H1 (cell line): ENCODE measurements at places on chromosomes 7 and 10.

DNA sequence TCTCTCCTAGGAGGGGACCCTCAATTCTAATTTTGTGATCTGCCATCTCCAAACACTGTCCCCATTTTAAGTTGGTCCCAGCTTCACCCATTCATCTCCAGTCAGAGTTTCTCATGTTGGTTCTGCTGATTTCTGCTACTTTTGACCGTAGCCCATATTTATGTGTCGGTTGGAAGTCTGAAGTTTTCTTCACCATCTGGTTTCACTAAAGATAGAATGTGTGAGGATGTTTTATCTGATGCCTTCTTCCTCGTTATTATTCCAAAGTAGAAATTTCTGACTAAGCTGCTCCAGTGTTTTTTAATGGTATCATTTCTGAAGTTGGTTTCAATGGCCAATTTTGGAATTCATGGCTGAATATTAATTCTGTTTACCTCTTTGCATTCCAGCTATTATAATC is 21.3 kb upstream of the IFIT2 start:
- DNase-seq = no peak

DNA sequence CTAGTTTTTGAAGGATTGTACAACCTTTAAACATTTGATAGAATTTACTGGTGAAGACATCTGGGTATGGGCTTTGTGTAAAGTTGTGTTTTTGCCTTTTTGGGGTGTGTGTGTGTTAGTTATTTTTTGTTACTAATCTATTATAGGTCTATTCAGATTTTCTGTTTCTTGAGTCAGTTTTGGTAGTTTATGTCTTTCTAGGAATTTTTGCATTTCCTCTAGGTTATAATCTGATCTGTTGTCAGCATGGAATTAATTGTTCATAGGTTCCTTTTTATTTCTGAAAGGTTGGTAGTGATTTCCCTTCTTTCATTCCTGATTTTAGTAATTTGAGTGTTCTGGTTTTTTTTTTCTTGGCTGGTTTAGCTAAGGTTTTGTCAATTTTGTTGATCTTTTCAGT is 17.7 kb downstream of the SEPTIN7 start:
- no peak for DNase-seq

GRCh38 chr7:153190452-153190851 is 430.9 kb downstream of the ACTR3B start:
- DNase-seq = peak; percentile 54

- DNase-seq = no peak
These were observed 1.6 kb downstream of the PHTF2 start for GRCh38 chr7:77800158-77800557.

- no peak for DNase-seq
These were observed 79.6 kb downstream of the INPP5A start for GRCh38 chr10:132616996-132617736.

- DNase-seq = peak; percentile 53
These were observed 104.1 kb downstream of the LHPP start for GRCh38 chr10:124565565-124566221.

DNA sequence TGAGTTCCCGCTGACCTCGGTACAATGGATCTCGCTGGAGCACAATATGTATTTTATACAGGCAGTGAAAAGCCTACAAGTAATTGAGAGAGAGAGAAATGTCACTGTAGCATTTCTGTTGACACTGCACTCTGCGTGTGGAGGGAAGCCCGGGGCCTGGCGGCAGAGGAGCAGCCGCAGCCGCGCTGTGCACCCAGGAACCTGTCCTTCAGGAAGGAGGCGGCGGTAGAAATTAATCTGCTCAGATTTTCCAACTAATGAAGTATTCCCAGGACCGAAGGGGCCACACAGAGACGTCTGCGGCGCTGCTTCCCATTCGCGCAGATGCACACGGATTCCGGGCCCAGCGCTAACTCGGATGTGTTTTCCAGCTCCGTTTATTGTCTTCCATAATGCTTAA is 170.1 kb downstream of the EBF3 start:
- DNase-seq = no peak

DNA sequence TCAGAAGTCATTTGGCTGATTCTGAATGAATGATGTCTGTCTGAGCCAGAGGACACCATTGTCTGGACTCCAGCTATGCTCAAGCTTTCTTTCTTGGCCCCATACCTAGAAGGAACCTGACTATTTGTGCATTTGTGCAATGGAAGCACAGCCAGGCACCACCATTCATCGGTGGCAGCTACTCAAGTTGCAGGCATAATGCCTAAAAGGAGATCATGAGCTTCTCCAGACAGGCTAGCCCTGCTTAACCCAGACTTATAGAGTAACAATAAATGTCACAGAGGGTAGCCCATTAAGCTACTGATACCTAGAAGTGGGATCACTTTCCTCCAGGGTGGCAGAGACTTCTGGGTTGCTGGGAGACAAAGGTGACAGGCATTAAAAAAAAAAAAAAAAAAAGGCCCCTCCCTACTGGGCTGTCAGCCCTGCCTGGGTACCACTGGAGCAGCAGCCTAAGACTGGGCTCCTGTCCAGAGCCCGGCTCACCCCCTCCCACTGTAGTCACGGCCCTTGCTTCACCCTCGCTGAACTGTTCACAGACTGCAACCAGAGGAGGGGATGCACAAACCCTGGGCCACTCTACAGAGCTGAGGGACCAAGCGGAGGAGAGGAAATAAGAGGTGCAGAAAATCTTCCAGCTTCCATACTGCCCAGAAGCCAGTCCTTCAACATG is 75.4 kb upstream of the ATP6V0A4 start:
- no peak for DNase-seq

DNA sequence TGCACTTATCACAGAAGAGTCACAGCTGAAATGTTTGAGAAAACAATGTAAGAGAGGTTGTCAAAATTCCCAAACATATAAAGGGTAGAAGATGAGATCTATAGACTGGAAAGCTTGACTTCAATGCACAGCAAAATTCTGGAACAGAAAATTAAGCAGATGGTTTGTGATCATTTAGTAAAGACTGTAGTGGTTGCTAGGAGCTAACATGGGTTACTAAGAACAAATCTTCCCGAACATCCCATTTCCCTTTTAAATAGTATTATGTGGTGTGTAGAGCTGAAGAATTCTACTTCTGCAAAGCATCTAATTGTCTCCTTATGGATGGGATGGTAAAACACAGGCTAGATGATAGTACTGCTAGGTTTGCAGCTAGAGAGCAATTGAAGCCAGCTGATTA is 312.3 kb downstream of the CAMK1D start:
- no peak for DNase-seq

DNA sequence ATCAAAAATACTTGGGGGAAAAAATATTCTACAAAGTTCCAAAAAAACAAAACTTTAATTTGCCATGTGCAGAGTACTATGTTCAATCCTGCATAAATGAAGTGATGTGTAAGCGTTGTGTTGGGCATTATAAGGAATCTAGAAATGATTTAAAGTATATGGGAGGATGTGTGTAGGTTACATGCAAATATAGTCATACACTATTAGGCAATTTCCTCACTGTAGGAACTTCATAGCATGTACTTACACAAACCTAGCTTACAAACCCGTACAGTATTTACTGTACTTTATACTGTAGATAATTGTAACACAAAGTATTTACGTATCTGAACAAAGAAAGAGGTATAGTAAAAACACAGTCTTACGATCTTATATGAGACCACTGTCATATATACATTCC is 72.3 kb downstream of the NRBF2 start:
- no peak for DNase-seq

- no peak for DNase-seq
These were observed 413.7 kb upstream of the GHITM start for GRCh38 chr10:83725567-83725966.

DNA sequence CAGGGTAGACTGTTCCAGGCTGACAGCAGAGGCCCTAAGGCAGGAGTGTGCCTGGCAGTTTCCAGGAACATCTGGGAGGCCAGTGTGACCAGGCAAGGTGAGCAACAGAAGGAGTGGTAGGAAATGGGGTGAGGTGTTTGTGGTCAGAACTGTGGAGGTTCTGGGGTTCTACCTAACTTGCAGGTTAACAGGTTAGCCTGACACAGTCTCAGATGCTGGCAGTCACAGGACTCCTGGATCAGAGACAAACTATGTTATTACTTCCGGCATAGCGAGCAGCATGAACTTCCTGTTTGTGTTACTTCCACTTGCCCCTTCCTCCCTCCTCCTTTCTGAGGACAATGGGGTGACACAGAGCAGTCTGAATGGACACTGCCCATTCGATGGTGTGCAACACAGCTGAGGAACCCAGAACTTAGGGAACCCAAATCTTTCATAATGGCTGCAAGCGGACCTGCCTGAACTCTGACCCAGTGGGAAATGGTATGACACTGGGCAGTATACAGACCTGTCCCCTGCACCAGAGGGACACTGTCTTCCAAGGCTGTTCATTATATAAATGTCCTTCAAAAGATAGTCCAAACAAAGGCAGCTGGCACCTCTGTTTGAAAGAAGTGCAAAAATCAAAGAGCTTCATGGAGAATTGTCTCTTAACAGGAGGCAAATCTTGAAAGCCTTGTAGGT is 3.9 kb upstream of the SAR1A start:
- no peak for DNase-seq

DNA sequence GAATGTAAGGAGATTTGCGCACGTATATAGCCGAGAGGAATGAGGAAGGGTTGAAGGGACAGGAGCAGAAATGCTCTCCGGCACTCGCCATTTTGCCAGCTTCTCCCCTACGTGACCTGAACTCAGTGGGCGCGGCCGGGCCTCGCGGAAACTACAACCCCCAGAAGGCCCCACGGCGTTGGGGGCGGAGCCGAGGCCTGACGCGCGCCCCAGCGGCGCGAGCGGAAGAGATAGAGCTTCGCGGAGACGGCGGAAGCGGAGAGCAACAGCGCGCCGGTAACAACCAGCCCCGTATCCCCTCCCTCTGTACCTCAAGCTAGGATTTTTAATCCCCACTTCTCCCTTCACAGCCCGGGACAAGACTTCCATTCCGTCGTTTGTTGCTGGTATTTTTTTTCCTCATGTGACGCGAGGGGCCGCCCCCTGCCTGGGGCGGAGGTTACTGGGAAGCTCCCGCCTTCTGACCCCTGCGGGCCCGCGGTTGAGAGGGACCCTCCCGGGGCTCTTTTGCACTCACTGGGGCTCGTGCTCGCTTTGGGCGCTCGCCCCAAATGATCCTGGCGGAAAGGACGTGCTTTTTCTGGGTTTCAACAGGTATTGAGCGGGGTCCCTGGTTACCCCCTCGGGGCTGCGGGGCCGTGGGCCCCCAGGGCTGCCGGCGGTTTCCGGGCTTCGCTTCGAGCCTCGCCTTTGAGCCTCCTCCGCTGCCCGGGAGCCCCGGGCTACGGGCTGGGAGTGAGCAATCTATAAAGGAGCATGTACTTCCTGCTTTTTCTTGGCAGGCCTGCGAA is at the start of gene R3HCC1L:
Gene R3HCC1L, plus strand, starts transcription at position 227 of the 791 bp plus-strand sequence. CDS start 73,458 bp downstream, outside the sequence.
- peak; percentile 59 for DNase-seq

- DNase-seq = no peak
These were observed 524.6 kb upstream of the KCND2 start for GRCh38 chr7:119748251-119748860.

DNA sequence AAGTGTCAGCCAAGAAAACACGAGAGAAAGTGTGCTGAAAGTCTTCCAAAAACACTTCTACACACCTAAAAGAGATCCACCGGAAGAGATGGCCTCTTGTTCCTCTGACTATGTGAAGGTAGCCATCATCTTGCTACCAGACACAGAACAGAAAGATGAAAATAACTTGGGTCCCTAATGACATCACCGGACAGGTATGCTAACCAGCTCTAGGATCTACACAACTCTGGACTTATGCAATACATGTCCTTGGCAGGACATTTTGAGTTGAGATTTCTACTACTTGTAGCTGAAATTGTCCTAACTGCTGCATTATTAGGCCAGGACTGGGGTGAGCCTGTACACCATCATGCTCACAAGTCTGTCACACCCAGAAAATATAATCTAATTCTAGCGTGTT is 358.7 kb downstream of the ELMO1 start:
- DNase-seq = no peak

DNA sequence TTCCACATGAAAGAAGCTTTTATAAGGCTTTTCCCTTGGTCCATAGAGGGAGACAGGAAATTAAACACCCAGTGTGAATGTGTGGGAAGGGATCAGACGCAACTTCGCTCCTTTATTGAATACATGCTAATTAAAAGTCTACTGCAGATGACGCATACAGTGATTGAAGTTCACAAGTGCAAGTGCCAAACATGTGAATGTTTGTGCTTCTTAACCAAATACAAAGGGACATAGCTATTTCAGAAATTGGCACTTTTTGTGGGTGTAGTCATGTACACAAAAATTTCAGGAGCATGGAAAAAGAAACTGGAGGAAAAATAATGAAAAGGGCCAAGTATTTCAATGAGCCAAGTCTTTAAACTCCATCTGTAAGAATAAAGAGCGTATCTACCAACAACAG is 283.7 kb downstream of the SKAP2 start:
- no peak for DNase-seq

- no peak for DNase-seq
These were observed 435.2 kb upstream of the ETV1 start for GRCh38 chr7:14424675-14425074.

- no peak for DNase-seq
These were observed 88.9 kb downstream of the ARMH3 start for GRCh38 chr10:101967119-101967518.

DNA sequence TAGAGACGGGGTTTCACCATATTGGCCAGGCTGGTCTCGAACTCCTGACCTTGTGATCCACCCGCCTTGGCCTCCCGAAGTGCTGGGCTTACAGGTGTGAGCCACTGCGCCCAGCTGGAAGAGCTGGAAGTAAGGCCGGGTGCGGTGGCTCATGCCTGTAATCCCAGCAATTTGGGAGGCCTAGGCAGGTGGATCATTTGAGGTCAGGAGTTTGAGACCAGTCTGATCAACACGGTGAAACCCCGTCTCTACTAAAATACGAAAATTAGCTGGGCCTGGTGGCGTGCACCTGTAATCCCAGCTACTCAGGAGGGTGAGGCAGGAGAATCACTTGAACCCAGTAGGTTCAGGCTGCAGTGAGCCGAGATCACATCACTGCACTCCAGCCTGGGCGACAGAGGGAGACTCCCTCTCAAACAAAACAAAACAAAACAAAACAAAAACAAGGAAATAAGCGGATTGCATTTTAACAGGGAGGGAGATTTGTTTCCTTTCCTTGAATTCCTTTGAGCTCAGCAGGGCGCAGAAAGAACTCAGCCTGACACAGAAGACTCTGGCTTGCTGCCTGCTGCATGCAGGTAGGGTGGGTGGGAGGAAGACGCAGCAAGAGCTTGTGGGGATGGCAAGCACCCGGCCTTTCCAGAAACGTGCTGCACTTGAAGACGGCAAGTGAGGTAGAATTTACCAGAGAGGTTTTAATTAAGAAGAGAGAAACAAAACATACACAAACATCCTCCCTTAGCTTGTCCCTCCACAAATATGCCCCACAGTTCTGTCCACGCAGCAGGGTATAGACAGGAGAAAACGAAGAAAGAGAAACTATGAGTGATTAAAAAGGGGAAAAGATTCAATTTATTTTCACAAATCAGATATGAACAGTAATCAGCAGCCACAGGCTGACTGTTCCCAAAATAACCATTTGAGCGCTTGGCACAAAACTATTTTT is 148.0 kb downstream of the RNF216 start:
- DNase-seq = no peak

GRCh38 chr10:129958148-129958628 is 5.9 kb downstream of the EBF3 start:
- no peak for DNase-seq

DNA sequence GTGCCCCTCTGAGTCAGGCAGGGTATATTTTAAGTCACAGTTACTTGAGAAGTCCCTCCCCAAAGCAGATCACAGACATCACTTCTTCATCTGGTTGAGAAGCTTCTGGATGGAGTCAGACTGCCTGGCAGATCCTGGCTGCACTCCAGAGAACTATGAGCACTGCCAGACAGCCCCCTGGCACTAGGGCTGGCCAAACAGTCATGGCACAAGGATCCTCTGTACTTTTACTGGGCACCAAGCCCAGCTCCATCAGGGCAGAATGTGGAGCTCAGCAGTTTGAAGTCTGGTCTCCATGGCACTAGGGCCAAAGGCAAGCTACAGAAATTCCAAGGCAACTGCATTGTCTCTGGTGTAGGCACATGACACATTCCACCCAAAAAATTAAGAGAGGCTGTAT is 162.1 kb downstream of the NRG3 start:
- no peak for DNase-seq
